ENCODE measurements at places on chromosomes 4 and X. TPM values are rescaled to one million over a fixed set of nuclear protein-coding genes. Genes with fewer than 3 reads are reported as not detected.

DNA sequence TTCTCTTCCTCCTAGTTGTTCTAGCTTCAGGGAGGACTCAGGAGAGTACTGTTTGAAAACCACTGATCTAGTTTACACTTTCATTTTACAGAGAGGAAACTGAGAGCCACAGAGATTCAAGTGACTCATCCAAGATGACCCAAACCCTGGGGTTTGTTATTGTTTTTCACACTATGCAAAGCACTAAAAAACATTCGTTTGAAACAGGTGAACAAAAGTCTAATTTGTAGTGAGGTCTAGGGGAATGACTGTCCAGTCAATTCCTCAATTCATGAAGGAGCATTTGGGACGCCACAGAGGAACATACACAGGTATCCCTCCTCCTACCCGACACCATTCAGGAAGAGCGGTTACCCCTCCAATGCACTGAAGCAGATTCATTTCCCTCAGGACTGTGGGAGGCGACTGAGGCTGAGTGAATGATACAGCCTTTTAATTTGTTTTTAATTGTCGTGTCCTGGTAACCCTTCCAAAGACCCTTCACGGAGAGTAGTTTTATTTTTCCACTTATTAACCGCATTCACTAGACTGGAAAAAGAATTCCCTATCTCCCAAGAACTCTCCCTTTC is 30.3 kb downstream of the TLR10 start:
- H3K4me3 ChIP-seq, result peak overlapping the region; percentile 17
- H3K4me1 ChIP-seq, result peaks cover 21% of the 10 kb centered on the region
- H3K27me3 ChIP-seq, result no peaks in the 10 kb centered on the region

GRCh38 chr4:189765301-189765700 is 175.4 kb upstream of the FRG1 start:
- H3K27me3 ChIP-seq, result no peaks in the 10 kb centered on the region
- no peaks in the 10 kb centered on the region for H3K36me3 ChIP-seq
- no peak overlapping the region for H3K27ac ChIP-seq
- DNase-seq, result no peak
- H3K4me1 ChIP-seq, result no peaks in the 10 kb centered on the region
- H3K4me3 ChIP-seq, result no peak overlapping the region

DNA sequence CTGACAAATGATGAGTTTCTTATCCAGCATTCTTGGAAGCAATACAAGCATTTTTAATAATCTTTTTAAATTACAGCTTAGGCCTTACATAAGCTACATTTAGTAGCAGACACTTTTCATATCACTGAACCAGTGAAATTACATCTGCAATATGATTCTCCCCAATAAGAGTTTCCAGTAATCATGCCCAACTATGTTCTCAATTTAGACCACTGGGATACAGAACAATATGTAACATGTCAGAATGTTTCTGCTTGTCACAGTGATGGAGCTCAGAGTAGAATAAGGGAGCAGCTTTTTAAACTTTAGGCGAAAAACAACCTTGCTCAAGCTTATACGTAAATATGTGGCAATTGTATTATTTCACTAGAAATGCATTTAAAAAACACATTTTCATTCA is 1132.2 kb downstream of the FAT4 start:
- H3K4me3 ChIP-seq, result no peak overlapping the region
- DNase-seq, result no peak
- H3K27ac ChIP-seq, result no peak overlapping the region
- no peaks in the 10 kb centered on the region for H3K4me1 ChIP-seq

DNA sequence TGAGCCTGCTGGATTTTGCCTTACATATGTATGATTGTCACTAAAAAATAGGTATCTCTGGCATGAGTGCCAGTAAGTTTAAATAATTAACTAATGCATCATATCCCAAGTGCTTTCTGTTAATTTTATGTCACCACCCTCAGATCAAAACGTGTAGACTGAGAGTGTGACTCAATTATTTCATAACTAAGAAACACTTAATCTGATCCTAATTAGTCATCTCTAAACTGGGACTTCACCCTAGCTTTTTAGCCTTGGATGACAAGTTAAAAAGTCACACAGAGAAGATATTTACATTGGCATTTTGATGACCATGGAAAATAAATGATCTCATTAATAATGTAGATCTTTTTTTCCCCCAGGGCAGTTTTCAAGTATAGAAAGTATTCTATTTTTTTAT is 23.1 kb upstream of the SLC6A14 start:
- no peaks in the 10 kb centered on the region for H3K4me1 ChIP-seq
- no peaks in the 10 kb centered on the region for H3K36me3 ChIP-seq
- DNase-seq, result no peak
- H3K4me3 ChIP-seq, result no peak overlapping the region

Gene RBM47
- 0.48 TPM for total RNA-seq

DNA sequence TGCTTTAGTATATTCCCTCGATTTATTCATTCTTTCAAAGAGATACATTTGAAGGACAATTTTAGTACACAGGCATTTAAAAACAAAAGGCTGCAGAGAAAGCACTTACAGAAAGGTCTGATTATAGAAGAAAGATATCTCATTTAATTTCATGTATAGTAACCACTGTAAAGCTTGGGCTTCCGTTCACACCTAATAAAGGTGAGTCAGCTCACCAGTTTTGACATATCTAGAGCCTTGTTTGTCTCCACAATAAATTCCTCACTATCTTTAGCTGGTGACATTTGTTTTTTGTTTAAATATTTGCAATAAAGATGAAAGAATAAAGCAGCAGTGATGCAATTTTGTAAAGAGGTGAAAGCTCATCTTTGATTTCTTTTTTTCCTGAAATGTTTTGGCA is 1.1 kb upstream of the EPHA5 start:
- DNase-seq, result no peak
- H3K27ac ChIP-seq, result no peak overlapping the region
- H3K4me3 ChIP-seq, result peak overlapping the region; percentile 80
- peaks cover 16% of the 10 kb centered on the region for H3K4me1 ChIP-seq
- H3K36me3 ChIP-seq, result no peaks in the 10 kb centered on the region

GRCh38 chr4:26864899-26865298 is 4.3 kb downstream of the STIM2 start:
- peaks cover 40% of the 10 kb centered on the region for H3K4me1 ChIP-seq
- no peaks in the 10 kb centered on the region for H3K36me3 ChIP-seq
- no peak overlapping the region for H3K27ac ChIP-seq
- no peak overlapping the region for H3K4me3 ChIP-seq
- H3K27me3 ChIP-seq, result no peaks in the 10 kb centered on the region
- DNase-seq, result no peak

DNA sequence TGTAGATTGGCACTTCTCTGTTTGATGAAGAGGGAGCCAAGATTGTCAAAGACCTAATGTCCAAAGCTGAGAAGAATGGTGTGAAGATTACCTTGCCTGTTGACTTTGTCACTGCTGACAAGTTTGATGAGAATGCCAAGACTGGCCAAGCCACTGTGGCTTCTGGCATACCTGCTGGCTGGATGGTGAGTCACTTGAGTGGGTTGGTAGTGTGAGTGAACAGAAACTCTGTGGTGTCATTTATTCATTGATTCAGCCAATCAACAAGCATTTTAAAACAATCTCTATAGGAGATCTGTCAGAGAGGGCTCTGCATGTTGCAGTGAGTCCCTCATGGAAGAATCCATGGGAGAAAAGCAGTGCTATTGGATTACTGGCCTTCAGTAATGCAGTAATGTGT is 16.3 kb downstream of the TAF9B start:
- no peaks in the 10 kb centered on the region for H3K4me1 ChIP-seq
- DNase-seq, result no peak
- H3K27me3 ChIP-seq, result no peaks in the 10 kb centered on the region

Gene NR3C2
- total RNA-seq, result 0.30 TPM

- peaks cover 30% of the 10 kb centered on the region for H3K4me1 ChIP-seq
- peak overlapping the region; percentile 96 for H3K27ac ChIP-seq
- peak overlapping the region; percentile 97 for H3K4me3 ChIP-seq
- no peak for DNase-seq
- peaks cover 76% of the 10 kb centered on the region for H3K27me3 ChIP-seq
- H3K36me3 ChIP-seq, result no peaks in the 10 kb centered on the region
Observed at GRCh38 chr4:121073004-121073435, 685 bp upstream of the NDNF start.

DNA sequence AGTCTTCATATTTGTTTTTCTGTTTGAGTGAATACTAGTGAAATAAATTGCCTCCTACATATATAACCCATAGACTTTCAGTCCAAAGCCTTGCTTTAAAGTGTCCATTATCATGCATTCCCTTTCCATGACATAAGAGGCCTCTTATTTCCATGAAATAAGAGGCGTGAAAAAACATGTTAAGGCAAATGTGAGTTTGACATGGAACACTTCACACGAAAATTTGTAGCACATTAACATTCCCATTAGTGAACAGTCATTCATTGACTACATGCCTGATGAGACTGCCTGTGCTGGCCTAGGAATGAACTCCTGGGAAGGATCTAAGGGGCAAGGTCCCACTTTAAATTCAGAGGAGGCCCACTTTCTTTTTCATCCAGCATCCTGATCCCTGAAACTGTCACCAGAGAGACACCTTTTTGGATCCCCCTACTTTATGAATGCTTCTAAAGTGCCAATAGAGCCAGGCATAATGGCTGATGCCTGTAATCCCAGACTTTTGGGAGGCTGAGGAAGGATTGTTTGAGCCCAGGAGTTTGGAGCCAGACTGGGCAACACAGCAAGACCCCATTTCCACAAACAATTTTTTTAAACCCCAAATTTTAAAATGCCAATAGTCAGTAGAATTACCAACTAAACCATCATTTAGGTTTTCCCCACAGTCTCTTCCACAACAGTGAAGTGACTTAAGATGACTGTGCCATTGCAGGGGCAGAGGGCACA is 6.7 kb downstream of the RTL8B start:
- DNase-seq, result no peak
- H3K36me3 ChIP-seq, result peaks cover 3% of the 10 kb centered on the region
- no peak overlapping the region for H3K27ac ChIP-seq
- peaks cover 22% of the 10 kb centered on the region for H3K4me1 ChIP-seq
- H3K27me3 ChIP-seq, result no peaks in the 10 kb centered on the region

Gene MAGEA1
- not detected for total RNA-seq

DNA sequence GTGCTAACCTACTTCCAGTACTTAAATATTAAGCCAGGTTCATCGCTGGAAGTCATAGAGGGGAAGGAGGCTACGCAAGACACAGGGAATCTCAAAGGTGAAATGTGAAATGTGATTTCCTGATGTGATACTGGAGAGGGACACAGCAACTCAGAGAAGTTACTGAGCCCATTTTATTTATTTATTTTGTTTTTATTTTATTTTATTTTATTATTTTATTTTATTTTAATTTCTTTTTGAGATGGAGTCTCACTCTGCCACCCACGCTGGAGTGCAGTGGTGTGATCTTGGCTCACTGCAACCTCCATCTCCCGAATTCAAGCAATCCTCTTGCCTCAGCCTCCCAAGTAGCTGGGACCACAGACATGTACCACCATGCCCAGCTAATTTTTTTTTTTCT is 19.7 kb downstream of the CLRN2 start:
- no peak overlapping the region for H3K27ac ChIP-seq
- H3K4me3 ChIP-seq, result no peak overlapping the region
- H3K27me3 ChIP-seq, result no peaks in the 10 kb centered on the region
- H3K4me1 ChIP-seq, result no peaks in the 10 kb centered on the region
- no peak for DNase-seq

Gene SSX3
- not detected for total RNA-seq

Gene MAGEE2
- total RNA-seq, result not detected

DNA sequence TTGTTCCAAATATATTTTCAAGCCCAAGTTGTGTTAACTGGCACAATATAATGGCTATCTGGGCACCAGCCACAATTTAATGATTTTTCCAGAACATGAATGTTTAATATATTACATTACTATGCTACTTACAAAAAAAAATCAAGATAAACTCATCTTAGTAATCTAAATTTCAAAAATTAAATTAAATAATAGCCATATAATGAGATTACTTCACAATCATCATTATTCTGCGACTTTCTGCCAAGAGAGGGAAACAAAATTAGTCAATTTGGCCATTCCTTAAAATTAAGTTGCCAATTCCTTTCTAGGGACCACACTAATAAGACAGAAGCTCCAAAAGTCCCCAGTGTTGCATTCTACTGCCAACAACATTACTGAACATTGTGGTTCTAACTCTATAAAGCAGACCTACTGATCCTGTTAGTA is 7.5 kb downstream of the NEK1 start:
- peaks cover 11% of the 10 kb centered on the region for H3K4me1 ChIP-seq
- H3K27ac ChIP-seq, result no peak overlapping the region
- no peaks in the 10 kb centered on the region for H3K36me3 ChIP-seq
- no peak overlapping the region for H3K4me3 ChIP-seq
- DNase-seq, result no peak
- no peaks in the 10 kb centered on the region for H3K27me3 ChIP-seq

Gene GAGE12E
- total RNA-seq, result not detected

Gene ARHGEF38
- total RNA-seq, result not detected

DNA sequence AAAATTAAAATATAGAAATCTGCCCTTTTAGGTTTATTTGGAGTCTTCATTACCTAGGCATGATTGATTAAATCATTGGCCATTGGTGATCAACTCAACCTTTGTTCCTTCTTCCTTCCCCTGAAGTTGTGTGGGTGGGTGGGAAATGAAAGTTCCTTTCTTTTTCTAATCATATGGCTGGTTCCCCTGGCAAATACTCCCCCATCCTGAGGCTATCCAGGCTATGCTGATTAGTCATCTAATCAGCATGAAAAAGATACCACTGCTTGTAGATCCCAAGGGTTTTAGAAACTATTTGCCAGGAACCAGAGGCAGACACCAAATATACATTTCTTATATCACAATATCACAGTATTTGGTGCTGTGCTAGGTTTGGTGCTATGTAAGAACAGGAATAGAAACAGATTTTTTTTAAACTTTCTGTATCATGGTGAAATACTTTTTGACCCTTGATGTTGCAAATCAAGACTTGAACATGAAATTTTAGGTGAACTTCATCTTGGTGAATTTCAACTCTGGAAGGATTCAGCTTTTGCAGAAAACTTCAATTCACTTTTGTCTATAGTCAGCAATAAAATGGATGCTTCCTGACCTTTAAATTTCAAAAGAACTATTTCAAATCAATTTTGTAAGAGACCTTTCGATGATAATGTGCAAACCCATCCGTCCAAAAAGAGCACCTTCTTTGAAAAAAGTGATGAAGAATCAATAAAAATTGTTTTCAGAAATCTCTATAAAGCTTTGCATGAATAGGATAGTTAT is 71.1 kb downstream of the CCSER1 start:
- H3K27ac ChIP-seq, result no peak overlapping the region
- no peaks in the 10 kb centered on the region for H3K36me3 ChIP-seq
- no peaks in the 10 kb centered on the region for H3K27me3 ChIP-seq
- peaks cover 14% of the 10 kb centered on the region for H3K4me1 ChIP-seq

GRCh38 chr4:123546573-123547060 is 150.0 kb downstream of the SPRY1 start:
- H3K27me3 ChIP-seq, result peaks cover 2% of the 10 kb centered on the region
- peaks cover 33% of the 10 kb centered on the region for H3K4me1 ChIP-seq
- H3K27ac ChIP-seq, result no peak overlapping the region
- no peak for DNase-seq

- peaks cover 3% of the 10 kb centered on the region for H3K4me1 ChIP-seq
- H3K27ac ChIP-seq, result no peak overlapping the region
- no peaks in the 10 kb centered on the region for H3K27me3 ChIP-seq
- no peak overlapping the region for H3K4me3 ChIP-seq
Observed at GRCh38 chr4:25803720-25804225, 59.0 kb downstream of the SEL1L3 start.
